ENCODE measurements at places on chromosomes 7 and 10. TPM values are rescaled to one million over a fixed set of nuclear protein-coding genes. Genes with fewer than 3 reads are reported as not detected.

IDI2 gene
- total RNA-seq, result not detected

SLC26A5 gene
- not detected for total RNA-seq

PGAM2 gene
- 1.3 TPM for total RNA-seq

SH2B2 gene
- 7.0 TPM for total RNA-seq

TCF7L2 gene
- total RNA-seq, result 1.7 TPM

SYCE1 gene
- total RNA-seq, result not detected

IFIT2 gene
- total RNA-seq, result 0.21 TPM

PDLIM1 gene
- total RNA-seq, result 29.8 TPM

OR6V1 gene
- total RNA-seq, result not detected
